AML-193 (cell line): ENCODE measurements at places on chromosomes 16 and 17.

- DNase-seq: no peak
Observed at GRCh38 chr16:86990451-86990850, 326.7 kb downstream of the C16orf95 start.

DNA sequence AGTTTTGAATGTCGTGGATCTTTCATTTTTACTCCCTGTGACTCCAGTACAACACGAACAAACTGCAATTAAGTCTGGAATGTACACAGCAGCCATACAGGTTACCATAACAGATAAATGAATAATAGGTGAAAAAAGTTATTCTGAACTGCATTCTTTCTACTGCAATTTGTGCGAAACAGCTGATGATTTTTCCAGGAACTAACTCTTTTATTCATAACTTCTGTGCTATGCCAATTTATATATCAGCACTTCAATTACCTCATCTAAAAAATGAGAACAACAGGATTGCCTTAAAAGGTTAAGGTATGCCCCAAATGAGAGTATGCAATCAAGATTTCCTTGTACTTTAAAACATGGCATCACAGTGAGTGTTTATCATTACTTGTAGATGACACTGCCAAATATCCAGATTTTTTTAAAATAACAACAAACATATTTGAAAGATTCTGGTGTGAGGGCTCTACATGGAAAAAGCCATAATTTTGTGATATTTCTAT, 238.9 kb downstream of the CDH8 start:
- DNase-seq: no peak

DNA sequence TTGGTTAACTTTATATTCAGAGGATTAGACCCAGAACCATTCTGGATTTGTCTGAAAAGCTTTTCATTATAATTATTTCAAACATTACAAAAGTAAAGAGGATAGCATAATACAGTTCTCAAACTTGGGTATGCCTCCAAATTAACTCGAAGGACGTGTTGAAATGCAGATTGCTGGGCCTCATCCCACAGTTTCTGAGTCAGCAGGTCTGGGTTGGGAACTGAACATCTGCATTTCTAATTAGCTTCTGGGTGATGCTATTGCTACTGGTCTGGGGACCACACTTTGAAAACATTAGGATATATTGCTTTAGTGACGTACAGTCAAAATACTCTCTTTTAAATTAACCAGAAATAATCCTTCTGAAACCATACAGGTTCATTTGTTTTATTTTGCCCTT, 10.0 kb downstream of the TPPP3 start:
- no peak for DNase-seq

DNA sequence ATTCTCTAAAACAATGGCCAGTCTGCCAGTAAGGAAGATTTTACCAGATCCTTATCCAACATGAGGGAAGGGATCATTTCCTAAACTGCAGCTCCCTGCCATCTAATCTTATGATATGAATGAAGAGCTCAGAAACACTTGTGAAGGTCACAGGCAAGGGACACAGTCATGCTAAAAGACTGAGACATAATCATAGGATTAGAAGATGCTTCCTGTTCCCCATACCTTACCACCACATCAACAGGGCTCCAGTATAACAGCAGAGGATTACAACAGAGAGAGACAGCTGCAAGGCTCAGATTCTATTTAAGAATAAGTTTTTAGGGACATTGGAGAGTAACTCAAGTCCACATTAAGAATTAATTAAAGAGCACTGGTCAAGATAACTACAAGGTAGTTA, 93.3 kb downstream of the BRIP1 start:
- DNase-seq: no peak

DNA sequence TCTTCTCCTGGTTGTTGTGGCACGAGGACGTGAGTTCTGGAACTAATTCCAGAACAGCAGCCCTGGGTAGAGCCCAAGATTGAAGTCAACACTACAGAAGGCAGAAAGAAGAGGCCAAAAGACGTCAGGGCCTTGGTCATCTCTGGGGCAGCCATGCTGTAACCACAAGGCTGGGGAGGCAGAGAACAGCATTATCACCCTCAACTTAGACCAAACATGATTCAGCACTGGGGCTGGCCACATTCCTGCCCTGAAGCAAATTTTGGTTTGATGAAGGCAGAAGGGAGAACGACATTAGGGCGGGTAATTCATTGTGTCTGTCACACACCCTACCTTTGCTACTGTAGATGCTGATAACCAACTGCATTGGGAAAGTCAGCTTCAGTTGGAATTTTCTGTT, 9.7 kb upstream of the ALOX15B start:
- no peak for DNase-seq

- DNase-seq: no peak
Observed at GRCh38 chr17:73453090-73453489, 141.3 kb upstream of the CDC42EP4 start.

DNA sequence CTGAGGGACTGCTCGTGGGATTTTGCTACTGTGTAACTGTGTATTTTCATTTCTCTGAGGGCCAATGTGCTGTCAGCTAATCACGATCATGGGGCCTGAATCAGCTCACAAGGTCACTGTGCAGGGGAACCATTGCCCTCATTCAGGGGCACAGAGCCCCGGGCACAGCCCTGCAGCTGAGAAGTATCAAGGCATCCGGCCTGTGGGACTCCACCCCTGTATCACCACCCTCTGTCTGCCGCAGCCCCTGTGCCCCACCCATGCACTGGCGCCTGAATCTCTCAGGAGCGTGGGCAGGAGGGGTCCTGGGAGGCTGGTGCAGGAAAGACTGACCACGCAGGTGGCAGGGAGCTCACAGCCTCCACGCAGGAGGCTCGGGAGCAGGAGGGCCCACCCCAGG, 43.4 kb upstream of the RASD1 start:
- no peak for DNase-seq

GRCh38 chr17:47720754-47721533, 12.1 kb upstream of the TBX21 start:
- DNase-seq: no peak

- peak; percentile 98 for DNase-seq
Observed at GRCh38 chr17:28982131-28982793, 23.6 kb downstream of the SEZ6 start.

GRCh38 chr16:68985268-68985667, 120.2 kb upstream of the HAS3 start:
- DNase-seq: no peak
